ENCODE measurements at places on chromosomes 4 and X. TPM values are rescaled to one million over a fixed set of nuclear protein-coding genes. Genes with fewer than 3 reads are reported as not detected.

Gene TRPC3
- 0.98 TPM for total RNA-seq

Gene CEP135
- total RNA-seq = 6.1 TPM

GRCh38 chr4:74375824-74376426, 11.0 kb downstream of the EREG start:
- no peak for DNase-seq

- DNase-seq = no peak
Observed at GRCh38 chrX:18875256-18875878, 108.5 kb downstream of the PHKA2 start.

DNA sequence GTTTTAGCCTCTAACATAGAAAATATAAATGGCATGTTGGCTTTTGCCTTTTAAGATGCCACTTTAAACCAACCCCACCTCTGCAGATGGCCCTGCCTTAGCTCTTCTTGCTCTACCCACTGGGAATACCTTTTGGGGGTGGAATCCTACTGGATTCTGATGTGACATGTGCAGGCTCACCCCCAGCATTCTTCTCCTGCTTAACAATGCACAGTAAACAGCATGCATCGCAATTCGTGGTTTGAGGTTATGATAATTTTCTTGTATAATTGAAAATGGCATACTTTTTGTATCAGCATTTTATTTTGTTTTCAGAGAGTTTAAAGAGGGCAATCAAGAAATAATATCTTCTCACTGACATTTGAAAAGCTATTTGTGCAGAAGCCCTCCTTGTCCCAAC, 167.9 kb downstream of the AREG start:
- no peak for DNase-seq

DNA sequence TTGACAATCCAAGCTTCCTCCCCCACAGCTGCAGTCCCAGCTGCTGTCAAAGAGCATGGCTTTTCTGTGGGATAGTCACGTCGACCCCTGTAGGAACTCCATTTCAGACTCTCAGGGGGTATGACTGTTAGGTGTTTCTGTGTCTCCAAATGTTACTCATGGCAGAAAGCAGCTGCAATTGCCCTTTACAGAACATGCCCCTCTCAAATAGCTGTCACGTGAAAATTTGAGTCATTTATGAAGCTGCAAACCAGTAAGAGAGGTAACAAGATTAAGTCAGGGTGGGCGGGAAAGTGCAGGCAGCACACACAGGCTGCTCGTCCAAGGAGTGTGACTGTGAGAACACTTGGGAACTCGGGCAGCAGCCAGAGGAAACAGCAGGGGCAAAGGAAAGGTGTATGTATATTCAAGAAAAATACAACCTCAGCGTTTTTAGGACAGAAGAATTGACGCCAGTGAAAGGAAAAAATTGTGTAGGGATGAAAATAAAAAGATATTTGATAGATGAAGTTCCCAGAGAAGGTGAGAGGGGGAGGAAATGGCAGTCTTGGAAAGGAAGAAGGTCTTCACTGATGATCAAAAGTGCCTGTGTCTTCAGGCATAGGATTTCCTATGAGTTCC, 66.5 kb upstream of the TMEM184C start:
- no peak for DNase-seq

DNA sequence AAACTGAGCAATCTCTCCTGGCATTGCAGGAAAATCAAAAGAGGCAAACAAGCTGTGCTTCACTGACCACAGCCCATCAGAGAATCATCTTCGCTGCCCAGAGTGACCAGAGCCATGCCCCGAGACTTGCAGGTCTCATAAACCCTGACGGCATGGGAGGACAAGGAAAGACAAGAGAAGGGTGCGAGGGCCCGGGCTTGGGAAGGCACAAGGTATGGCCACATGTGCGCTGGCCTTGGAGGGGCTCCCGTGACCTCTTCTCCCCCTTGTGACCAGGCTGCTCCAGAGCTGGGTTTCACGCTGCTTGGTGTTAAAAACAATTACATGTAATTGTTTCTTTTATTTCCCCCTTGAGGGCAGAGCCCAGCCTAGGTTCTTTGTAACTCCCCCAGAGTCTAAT, 20.8 kb downstream of the DCTD start:
- no peak for DNase-seq
